Lower leg skin (tissue), 4 donors: ENCODE measurements at places on chromosomes 2 and 18.

GRCh38 chr2:102059151-102059550, 67.4 kb downstream of the IL1R2 start:
- DNase-seq = no peak

GRCh38 chr18:67417864-67418523, 98.5 kb downstream of the DSEL start:
- DNase-seq = no peak

- DNase-seq = no peak
These were observed 138.0 kb upstream of the DNMT3A start for GRCh38 chr2:25479761-25480160.

DNA sequence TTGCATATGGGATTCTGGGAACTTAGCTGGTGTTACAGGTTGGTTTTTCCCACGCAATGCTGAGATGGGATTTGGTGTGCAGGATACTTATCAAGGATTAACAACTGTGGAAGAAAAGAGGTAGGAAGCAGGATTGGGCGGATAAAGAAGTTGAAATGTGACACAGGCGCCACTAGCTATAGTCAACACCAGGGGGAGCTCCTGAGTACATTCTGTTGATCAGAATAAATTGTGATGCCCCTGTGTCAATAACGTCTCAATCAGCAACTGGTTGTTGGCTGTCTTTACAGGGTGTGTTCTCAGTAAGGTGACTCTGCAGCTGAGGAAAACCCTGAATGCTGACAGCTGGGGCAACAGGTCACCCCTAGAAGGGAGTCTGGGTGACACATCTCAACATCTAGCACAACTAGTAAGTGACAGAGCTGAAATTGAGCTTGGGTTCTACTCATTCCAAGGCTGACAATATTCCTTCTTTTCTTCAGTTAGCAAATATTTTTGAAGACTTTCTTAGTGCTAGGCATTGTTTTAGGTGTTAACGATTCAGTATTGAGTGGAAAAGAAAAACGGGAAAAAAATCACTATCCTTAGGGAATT, 143.0 kb downstream of the ARL6IP6 start:
- no peak for DNase-seq
